ENCODE measurements at places on chromosomes 13 and 19.

- no peak for DNase-seq
Observed at GRCh38 chr13:98657506-98658085, 80.7 kb upstream of the STK24 start.

DNA sequence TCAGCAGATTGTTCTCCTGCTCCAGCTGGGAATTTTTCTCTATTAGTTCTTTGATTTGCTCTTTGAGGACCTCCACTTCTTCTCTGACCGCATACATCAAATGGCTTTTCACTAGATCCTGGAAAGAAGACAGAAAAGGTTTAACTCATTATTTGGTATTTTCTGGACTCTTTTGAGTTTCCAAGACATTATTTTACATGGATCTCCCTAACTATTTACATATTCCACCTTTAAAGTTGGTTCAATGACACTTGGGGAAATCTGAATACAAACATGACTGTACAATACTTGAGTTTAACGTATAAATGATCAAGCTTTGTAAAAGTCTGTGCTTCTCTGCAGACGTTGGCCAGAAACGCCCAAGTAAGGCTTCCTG is 61.1 kb downstream of the SERP2 start:
- no peak for DNase-seq

- no peak for DNase-seq
Observed at GRCh38 chr13:66345971-66346370, 884.2 kb downstream of the PCDH9 start.

DNA sequence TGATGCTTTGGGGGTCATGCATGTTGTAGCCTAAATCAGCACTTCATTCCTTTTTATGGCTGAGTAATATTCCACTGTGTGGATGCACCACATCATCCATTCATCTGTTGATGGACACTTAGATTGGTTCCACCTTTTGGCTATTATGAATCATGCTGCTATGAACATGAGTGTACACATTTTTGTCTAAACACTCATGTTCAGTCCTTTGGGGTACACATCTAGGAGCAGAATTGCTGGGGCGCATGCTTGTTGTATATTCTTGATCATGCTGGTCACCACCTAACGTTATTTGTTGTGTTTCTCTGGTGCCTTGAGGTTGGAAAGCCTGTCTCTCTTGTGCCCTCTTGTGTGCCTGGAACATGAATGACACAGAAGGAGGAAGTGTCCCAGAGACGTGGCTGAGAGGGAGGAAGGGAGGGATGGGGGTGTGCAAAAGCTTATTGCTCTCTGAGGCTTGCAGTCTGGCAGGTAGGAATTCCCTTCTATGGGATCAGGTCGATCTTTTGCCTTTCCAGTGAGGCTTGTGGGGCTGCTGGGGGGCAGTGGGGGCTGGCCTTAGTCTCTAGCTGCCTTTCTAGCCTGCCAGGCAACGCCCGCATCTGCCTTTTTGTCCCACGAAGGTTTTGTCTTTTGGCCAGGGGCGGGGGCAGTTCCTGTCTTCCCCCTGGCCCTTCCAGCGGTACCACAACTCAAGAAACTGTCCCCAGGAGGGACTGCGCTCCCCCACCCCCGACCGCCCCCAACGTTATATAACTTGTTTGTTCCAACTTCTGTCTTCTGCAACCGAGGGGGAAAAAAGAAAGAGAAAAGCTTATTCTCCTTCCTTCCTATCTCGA is 7.6 kb downstream of the KLHL26 start:
- DNase-seq: peak; percentile 71

GRCh38 chr13:83297586-83298290 is 584.5 kb downstream of the SLITRK1 start:
- no peak for DNase-seq
